Stimulated activated CD4-positive, alpha-beta T cell treated with anti-CD3 and anti-CD28 coated beads, Interleukin-4, amount 100 ng/mL, for 4 hours (primary cell): ENCODE measurements at places on chromosomes 2 and 18.

GRCh38 chr2:160406591-160407392, 86.8 kb downstream of the RBMS1 start:
- DNase-seq, result peak; percentile 51

GRCh38 chr2:157024129-157024528, 233.4 kb upstream of the GALNT5 start:
- DNase-seq, result no peak

DNA sequence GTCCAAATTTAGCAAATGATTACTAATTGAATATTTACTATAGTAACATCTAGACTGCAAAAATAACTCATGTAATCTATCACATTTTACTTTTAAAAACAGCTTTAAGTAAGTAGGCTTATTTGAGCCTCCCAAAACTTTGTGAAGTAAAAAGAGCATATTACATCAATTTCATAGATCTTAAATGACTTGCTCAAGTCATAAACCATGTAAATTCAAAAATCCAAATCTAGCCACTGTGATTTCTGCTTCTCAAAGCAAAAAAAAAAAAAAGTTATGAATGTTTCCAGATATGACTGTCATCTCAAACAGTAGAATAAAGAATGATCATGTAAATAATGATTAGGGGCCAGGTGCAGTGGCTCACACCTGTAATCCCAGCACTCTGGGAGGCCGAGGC, 37.5 kb downstream of the CACNB4 start:
- DNase-seq, result no peak

DNA sequence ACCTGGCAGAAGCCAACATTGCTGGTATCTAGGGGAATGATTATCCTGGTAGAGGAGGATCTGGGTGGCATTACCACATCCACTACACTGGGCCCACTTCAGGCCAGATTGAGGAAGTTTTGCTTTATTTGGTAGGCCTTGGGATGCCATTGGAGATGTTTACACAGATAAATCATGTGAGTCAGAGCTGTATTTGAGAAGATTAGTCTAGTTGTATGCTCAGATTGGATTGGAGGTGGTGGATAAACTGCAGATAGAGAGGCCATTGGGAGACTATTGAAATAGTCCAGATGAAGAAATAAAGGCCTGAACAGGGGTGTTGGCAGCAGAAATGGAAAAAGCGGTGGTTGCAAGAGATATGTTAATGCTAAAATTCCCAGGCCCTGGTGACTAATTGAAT, 81.5 kb downstream of the EFEMP1 start:
- DNase-seq, result no peak

- no peak for DNase-seq
Measured at GRCh38 chr2:197777823-197778407, 7.2 kb downstream of the BOLL start.

GRCh38 chr2:62458206-62458641, 47.8 kb downstream of the TMEM17 start:
- DNase-seq, result no peak

GRCh38 chr2:98854682-98855081, 81.3 kb downstream of the CRACDL start:
- no peak for DNase-seq

GRCh38 chr2:240435457-240435947, at the start of gene GPC1:
TSS of gene GPC1 (plus strand) at chr2:240435663. CDS start at chr2:240435919, 256 bp downstream.
- DNase-seq, result no peak

GRCh38 chr2:200761266-200761665, 50.4 kb upstream of the BZW1 start:
- DNase-seq, result no peak

- DNase-seq, result no peak
Measured at GRCh38 chr2:219286436-219287115, 7.4 kb downstream of the DNAJB2 start.

DNA sequence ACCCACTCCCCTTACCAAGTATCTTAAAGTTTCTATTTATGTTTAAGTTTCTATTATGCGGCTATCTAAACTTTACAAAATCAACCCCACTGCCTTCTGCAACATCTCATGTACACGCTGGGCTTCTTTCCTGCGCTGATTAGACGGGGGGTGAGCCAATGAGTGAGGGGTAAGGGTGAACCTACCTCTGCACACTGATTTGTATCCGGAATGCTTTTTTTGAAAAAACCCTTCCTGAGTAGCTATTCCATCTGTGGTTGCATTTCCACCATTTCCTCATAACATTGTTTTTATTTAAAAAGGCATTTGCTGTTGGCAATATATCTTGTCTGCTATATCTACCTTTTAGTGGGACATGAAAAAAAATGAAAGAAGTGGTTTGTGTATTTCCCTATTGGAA, 6.3 kb downstream of the ALPG start:
- DNase-seq, result no peak

GRCh38 chr2:102193074-102193473, 6.3 kb downstream of the IL1RL2 start:
- no peak for DNase-seq

DNA sequence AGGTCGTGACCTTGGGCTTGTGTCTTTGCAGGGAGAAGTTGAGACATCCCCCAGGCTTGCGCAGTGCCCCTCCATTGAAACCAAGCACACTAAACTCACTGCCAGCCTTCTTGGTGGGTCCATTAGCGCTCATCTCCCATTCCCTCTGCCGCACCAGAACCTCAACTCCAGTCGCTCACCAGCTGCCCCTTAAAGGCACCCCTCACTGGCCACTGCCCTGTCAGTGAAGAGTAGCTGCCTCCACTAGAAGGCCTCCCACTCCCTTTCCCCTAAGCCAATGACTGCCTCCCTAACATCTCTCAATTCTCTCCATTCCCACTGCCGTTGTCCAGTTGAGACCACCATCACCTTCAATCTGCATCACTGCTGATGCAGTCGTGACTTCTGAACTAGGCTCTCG, 114.8 kb upstream of the EPC2 start:
- no peak for DNase-seq

GRCh38 chr2:237699870-237700511, 72.6 kb downstream of the LRRFIP1 start:
- no peak for DNase-seq

DNA sequence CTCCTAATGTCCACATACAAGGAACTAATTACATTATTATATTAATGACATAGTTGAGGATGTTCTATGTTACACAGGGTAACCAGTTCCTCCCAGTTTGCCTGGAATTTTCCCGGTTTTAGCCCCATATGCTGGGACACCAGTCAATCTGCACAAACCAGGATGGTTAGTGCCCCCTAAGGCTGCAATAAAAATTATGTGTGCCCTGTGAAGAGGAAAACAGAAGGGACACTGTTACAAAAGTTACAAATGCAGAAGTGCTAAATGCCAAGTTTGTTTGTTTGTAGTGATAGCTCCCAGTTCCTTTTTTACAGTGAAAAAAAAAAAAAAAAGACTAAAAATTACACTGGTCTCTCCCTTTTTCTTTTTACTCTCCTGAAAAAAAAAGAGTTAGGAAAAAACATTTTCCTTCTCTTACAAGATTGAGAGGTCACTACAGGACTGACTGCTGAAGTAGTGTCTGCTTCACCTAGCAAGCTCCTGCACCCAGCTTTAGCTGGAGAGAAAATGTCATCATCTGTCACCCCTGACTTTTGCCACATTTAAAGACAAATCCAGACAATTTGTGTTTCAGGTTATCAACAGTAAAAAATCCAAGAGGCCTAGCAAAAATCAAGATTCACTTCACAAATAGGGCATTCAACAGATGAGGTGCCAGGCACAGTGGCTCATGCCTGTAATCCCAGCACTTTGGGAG, 3.2 kb downstream of the ANKRD44 start:
- DNase-seq, result no peak
